ENCODE measurements at places on chromosomes 5 and 9. TPM values are rescaled to one million over a fixed set of nuclear protein-coding genes. Genes with fewer than 3 reads are reported as not detected.
A peak's percentile ranks its signal among the peaks of the same experiment; 100 is the strongest.

DNA sequence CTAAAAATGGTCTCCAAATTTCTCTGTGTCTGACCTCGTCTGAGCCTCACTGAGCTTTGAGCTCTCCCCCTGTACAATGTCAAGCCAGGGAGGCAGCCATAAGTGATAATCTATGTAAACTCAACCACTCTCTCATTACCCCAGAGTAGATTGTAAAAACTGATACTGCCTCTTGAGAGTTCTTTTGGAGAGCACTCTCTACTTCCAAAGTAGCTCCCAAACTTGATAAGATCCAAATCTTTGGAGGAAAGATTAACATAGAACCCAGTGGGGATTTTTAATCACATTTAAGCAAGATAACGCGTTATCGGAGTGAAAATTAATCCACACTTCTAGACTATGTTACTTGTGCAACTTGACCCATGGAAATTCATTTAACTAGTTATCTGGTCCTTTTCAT lies 54.9 kb downstream of the TMEM167A start:
- no peak for DNase-seq

DNA sequence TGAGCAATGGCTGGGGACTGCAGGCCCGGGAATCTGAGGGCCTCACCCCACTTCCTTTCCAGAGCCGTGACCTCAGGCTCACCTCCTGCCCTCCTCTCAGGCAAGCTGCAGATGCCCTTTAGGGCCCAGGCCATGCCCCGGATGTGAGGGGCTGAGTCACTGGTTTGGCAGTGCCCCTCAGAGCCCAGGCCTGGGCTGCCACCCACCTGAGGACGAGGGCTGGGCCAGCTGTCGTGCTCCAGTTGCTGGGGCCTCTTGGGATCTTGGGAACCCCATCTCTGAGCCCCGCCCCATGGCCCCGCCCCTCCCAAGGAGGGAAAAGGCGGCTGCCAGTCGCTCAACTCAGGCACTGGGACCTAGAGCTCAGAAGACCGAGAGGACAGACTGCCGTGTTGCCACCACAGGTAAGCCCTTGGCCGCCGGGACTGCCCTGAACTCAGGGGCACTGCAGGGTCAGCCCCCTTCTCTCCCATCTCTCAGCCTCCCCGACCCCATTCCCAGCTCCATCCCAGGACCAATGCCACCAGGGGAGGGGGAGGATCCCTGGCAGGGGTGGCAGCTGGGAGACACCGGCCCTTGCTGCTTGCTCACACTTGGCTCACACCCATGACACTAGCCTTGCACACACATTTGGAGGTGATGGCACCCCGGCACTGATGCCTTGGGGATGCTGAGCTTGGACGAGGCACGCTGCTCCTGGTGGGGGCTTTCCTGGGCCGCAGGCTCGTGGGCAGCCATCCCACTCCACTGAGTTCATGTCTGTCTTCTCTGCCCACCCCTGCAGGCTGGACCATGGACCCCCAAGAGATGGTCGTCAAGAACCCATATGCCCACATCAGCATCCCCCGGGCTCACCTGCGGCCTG lies at the start of gene CYSRT1:
Gene CYSRT1, plus strand, starts transcription at position 345 of the 865 bp plus-strand sequence. Its CDS starts 448 bp downstream, at position 793.
- peak; percentile 64 for DNase-seq

GRCh38 chr9:134188386-134189144 lies 24.2 kb upstream of the RNU6ATAC start:
- peak; percentile 67 for DNase-seq

DNA sequence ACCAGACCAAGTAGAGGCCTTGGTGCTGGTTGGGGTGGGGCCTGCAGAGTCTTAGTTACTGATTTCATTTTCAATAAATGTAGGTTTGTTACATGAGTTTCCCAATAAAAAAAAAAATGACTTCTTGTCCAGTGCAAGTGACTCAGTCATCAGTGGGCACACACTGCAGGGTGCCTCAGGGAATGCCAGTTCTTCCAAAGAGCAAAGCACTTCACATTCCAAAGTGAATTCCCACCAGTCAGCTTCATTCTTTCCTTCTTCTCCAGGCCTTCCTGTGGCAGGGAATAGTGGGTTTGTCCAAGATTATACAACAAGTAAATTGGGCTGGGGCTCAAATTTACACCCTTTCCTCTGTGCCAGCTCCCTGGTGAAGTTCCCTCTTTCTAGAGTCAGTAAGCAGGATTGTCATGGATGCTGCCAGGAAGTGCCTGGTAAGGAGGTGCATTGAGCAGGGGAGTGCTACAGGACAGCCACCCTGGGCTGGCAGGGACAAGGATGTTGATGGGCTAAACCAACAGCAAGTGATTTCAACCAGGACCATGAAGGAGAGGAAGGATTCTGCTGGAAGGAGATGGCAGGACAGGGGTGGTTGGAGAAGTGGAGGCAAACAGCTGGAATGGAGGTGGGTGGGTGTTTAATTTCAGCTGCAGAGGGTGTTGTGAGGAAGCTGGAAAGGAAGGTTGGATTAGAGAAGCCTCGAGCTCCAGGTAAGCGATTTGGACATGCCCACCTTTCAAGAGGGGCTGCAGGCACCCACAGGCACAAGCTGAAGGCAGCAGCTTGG lies 3.7 kb upstream of the B4GALT7 start:
- no peak for DNase-seq

GRCh38 chr5:82765765-82766164 lies 311.4 kb downstream of the TMEM167A start:
- DNase-seq, result no peak

The OCLN gene
- total RNA-seq, result 52.3 TPM

The TRIM36 gene
- total RNA-seq, result 5.7 TPM

Data from stomach (tissue), 19 donors.